ENCODE measurements at places on chromosomes 5 and 9.

GRCh38 chr5:8864053-8864452 lies 681.8 kb downstream of the SEMA5A start:
- DNase-seq = no peak

DNA sequence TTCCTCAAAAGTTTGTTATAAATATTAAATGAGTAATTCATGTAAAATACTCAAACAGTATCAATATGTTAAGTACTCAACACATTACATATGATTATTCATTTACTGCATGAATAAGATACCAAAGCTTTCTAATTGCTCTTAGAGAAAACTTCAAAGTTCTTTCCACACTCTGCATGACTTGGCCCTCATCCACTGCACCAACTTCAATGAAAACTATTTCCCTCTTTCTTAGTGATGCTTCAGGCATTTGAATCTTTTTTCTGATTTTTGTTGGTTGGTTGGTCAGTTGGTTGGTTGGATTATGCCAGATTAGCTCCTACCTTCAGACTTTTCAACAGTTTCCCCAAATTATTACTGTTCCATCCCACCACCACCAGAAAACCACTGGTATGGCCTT lies 314.7 kb upstream of the RGMB start:
- no peak for DNase-seq

DNA sequence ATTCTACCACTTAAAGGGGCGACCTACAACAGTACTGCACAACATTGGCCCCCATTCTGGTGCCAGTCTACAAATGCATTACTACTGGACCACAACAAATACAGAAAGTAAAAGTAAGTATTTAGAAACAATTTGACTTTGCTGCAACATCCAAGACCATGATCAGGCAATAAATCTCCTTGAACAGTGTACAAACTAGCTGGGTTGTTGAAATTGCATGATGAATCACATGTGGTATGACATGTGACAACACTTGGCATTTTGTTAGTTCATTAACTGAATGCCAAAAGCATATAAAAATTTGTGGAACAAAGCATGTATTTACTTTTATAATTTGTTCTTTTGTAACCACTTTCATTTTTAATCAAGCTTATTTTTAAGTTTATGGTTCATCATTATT lies 270.5 kb downstream of the NFIB start:
- DNase-seq = no peak

DNA sequence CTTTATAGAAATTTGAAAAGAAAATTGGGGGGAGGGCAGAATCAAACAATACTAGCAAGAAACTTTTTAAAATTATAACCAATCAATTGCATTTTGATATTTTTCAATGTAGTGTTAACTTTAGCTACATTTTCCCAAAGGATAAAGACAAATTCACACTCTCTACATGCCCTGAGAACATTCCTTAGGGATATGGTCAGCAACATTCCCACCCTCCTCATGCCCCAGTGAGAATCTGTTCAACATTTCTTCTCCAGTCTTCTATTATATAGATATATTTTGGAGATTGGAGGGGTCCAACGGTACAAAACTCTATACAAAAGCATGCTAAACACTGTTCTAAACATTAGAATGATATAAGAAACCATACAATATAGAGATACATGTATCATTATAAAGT lies 11.6 kb upstream of the PRR16 start:
- DNase-seq = no peak
